ENCODE measurements at places on chromosomes 4 and X.

- DNase-seq, result no peak
These were observed 8.0 kb upstream of the HERC5 start for GRCh38 chr4:88448889-88449288.

- no peak for DNase-seq
These were observed 102.0 kb downstream of the FNIP2 start for GRCh38 chr4:158870626-158871334.

DNA sequence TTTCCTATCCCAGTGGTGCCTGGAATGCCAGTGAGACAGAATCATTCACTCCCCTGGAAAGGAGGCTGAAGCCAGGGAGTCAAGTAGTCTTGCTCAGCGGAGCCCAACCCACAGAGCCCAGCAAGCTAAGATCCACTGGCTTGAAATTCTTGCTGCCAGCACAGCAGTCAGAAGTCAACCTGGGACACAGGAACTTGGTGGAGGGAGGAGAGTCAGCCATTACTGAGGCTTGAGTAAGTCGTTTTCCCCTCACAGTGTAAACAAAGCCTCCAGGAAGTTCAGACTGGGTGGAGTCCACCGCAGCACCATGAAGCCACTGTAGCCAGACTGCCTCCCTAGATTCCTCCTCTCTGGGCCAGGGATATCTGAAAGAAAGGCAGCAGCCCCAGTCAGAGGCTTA, 283.2 kb upstream of the CPEB2 start:
- peak; percentile 88 for DNase-seq

DNA sequence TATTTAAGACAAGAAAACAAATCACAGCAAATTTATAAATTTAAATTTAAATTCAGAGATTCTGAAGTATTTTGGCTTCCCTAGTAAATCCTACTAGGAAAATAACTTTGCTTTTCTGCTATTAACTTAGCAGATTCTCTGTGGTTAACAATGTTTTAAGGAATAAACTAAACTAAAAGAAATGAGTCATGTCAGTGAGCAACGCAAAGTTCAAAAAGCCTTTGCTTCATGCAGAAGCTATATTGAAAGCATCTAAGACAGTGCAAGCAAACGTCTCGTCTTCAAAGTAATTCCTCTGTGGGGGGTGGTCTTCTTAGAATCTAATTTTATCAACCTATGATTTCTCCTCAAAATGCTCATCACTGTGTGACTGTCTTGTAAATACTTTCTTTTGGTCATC, 30.1 kb downstream of the GABRB1 start:
- DNase-seq, result no peak

- DNase-seq, result no peak
These were observed 26.1 kb upstream of the VMA21 start for GRCh38 chrX:151370906-151371305.

DNA sequence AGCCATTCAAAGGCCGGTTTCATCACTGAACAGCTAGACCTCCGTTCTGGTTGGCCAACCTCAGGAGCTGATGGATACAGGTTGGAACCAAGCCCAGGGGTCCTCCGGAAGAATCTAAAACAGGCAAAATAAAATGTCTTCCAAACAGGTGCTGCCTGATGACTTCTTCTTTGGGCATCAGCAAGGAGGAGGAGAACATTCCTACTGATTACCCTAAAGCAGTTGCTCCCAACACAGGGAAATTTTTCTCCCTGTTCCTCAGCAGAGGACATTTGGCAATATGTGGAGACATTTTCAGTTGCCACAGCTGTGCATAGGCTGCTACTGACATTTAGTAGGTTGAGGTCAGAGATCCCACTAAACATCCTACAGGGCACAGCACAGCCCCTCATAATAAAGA, 319.3 kb upstream of the PPARGC1A start:
- no peak for DNase-seq

Data from kidney tubule cell (primary cell).